ENCODE measurements at places on chromosomes 2 and 18.

GRCh38 chr2:169221745-169222369 is 140.5 kb downstream of the LRP2 start:
- DNase-seq = no peak

DNA sequence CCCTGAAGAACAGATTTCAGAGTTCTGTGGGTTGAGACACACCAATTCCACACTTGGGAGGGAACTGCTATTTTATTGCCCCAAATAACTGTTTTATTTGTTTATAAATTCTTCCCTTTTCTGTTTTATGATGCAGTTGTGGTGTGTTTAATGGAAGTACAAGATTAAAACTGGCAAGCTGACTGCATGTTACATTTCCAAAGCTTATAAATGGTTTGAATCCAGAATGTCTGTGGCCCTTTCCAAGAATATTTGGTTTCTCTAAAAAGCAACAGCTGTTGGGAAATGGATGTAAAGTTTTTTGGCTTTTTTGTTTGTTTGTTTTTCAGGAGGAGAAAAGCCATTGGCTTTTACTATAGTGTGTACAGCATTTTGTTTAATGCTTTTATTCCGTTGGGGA is 234.5 kb downstream of the MTX2 start:
- DNase-seq = no peak

DNA sequence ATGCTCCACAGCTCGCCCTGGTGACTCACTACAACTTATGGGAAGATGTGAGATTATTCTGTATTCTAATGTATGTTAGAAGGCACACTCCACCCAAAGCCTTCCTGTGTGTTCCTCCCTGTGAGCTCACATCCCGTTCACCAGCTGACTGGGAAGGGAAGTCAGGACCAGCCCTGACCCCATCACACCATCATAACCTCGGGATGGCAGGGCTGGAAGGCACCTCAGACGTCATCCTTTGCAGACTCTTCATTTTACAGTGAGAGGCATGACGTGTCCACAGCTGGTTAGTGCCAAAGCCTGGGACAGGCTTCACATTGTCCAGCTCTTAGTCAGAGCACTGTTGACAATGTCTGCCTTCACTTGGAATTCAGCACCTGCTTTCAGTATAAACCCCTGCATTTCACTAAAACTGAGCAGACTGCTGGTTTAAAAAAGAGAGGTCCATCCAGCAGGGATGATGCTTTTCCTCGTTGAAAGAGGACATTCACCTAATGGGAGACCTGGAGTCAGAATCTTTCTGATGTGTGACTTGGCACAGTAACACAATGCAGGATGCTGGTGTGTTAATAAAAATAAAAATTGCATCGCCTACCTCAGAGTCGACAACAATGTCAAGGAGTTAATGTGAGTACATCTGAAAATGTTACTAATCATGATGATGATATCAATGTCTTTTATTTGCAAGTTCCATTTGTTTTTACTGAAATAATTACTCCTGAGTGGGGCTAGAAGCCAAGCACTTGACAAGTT is 418.0 kb upstream of the TNP1 start:
- no peak for DNase-seq

DNA sequence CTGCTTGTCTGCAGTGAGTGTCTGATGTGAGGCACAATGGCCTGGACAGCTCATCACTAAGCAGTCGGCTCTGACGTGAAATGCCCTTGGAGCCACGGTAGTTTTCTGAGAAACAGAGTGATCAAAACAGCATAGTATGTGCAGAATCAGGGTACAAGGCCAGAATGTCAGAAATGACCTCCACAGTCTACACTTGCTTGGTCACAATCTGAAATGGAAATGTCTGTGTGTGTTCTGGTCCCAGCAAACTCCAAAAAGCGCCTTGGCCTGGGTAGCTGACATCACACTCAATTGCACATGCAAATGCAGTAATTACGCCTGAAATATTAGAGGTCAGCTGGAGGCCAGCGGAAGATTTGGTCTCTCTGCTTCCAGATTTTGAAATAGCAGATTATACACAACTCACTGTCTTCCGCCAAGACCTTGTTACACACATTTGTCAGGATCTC is 95.4 kb downstream of the CTAGE1 start:
- DNase-seq = no peak

DNA sequence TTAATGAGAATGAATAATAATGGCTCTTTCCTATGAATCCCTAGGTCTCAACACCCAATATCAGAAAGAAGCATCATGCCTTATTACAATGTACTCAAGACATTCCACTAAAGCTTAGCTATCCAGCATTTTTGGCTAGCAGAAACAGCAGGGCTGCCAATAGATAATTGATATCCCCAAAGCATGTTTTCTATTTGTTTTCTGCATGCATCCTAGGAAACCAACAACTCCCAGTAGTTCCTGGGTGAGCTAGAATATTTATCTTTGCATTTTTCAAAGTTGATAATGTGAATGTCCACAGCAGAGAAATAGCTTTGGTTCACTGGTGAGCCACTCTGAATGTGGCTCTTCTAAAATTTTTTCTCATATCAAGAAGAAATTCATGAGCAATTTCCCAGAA is 5.8 kb upstream of the ANTXR1 start:
- no peak for DNase-seq

GRCh38 chr18:74234326-74235171 is 57.2 kb downstream of the CYB5A start:
- no peak for DNase-seq

GRCh38 chr2:27582129-27582694 is 630 bp upstream of the ZNF512 start:
- no peak for DNase-seq

- no peak for DNase-seq
These were observed 358 bp downstream of the USP37 start for GRCh38 chr2:218567797-218568189.

DNA sequence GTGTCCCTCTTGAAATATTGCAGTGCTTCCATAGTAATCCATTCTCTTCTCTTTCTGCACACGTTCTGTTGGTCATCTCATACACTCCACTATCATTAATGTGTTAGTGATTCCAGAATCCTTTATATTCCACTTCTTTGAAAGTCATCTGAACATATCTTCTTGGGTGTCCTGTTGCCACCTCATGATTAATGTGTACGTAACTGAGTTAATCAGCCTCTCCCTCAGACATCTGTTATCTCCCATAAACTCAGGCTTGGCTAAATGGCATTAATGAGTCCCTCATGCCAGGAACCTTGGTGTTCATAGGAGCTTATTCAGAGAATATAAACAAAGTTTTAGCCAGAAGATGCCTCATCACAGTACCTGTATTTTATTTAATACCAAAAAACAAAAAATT is 126.4 kb downstream of the NCOA1 start:
- DNase-seq = no peak

- DNase-seq = no peak
These were observed 292.2 kb downstream of the AFF3 start for GRCh38 chr2:99850084-99850710.

DNA sequence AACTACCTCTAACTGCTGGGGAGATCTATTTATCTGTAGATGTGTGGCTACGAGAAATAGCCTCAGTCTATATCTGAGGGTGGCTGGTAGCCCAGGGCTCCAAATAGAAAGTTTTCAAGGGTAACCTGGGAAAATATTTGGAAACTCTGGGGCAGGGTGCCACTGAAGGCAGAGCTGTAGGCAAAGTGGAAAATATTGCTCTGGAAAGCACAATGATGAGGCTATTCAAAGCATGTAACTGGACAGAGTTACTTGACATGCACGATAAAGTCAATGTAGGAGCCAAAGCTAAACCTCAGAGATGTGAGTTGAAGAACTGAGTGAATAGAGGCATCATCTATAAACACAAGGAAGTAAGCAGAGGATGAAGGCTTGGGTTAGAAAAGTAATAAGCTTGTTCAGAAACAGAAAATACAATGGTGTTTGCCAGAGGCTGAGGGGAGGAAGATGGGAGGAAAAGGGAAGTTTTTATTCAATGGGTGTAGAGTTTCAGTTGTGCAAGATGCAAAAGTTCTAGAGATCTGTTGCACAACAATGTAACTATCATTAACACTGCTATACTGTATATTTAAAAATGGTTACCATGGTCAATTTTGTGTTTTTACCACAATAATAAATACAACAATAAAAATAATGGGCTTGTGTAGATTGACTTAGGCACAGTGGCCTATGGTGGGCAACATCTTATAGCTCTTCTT is 171.6 kb downstream of the MBD2 start:
- no peak for DNase-seq

DNA sequence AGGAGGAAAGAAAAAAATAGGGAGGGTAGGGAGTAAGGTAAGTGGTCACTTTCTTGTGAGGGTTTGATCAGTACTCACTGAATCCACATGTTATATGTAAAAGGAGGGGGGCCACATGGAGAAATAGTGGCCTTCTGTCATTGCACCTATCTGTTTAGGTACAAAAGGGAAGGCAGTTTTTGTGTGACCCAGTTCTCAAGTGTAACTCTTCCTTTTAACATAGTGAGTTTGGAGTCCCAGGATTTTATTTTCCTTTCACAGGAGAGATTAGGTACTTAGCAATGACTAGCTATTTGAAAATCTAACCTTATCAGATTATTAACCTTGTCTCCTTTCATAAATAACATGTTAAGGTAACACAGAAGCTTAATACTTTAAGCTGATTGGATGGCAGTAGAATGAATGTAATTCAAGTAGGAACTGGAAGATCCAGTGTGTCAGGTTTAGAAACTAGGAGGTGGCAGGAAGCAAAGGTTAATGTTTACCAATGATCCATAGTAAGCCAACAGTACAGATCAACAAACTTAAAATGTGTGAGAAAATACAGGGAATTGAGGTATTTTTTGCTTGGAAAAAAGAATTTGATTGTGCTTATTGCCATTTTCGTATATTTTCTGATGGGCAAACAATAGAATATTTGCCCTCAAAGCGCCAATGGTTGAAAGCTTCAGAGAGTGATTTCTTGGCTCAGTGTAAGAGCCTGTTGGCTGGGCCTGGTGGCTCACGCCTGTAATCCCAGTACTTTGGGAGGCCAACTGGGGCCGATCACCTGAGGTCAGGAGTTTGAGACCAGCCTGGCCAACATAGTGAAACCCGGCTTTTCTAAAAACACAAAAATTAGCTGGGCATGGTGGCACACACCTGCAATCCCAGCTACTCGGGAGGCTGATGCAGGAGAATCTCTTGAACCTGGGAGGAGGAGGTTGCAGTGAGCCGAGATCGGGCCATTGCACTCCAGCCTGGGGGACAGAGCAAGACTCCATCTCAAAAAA is 11.3 kb downstream of the HNMT start:
- DNase-seq = no peak

DNA sequence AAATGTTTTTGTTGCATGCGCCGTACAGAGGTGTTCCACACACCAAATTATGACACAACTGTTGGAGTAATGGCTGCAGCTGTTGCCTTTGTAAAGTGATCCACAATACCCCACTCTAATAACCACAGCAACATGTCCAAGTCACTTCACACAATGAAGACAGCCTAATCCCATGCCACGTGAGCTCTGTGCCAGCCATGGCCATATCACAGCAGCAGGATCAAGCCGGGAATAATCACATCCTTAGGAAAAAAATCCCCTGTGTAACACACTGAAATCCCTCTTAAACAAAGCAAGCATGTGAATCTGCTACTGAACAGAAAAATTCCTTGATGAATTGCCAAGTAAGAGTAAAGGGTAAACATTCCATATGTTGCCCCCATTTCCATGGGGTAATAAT is 179.5 kb upstream of the PARD3B start:
- no peak for DNase-seq

DNA sequence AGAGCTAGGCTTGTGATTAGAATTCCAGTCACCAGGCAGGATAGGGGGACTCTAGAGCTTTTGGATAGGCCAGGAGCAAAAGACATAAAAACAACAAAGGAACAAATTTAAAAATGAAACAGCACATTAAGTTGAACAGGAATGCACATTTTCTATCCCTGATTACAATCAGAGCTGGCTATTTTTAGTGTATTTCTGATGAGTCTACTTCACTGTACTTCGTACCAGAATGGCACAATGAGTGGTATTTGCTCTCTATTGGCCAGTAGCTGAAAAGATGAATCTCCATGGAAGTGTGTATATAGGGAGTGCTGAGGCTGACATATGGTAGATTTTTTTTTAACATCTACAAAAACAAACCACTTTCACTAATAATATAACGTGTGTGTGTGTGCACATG is 34.2 kb upstream of the LRRTM1 start:
- DNase-seq = no peak
